ENCODE measurements at places on chromosomes 7 and 10. TPM values are rescaled to one million over a fixed set of nuclear protein-coding genes. Genes with fewer than 3 reads are reported as not detected.

The CUEDC2 gene
- total RNA-seq = 43.4 TPM

The PILRA gene
- total RNA-seq = not detected

The SH2D4B gene
- total RNA-seq = 0.10 TPM

The CASP2 gene
- 15.1 TPM for total RNA-seq

The SH2B2 gene
- 1.7 TPM for total RNA-seq

The PPP1R17 gene
- not detected for total RNA-seq

The OR2A1 gene
- 0.20 TPM for total RNA-seq

The TAS2R41 gene
- total RNA-seq = not detected

The MMRN2 gene
- 0.60 TPM for total RNA-seq

GRCh38 chr10:12501841-12502525 lies 152.6 kb downstream of the CAMK1D start:
- DNase-seq = no peak

DNA sequence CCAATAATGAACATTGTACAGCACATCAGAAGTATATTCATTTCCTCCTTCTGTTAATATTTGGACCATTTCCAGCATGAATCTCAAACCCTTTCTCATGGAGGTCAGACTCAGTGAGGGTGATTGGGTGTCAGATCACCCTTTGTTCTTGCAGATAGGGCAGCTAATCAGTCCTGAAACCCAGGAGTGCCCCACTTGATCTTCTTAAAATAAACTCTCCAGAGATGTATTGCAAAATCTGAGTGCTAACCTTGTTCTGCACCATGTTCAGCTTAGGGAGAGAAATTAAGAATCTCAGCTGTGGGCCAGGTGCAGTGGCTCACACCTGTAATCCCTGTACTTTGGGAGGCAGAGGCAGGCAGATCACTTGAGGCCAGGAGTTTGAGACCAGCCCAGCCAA lies 869.4 kb downstream of the TYW1 start:
- DNase-seq = no peak

DNA sequence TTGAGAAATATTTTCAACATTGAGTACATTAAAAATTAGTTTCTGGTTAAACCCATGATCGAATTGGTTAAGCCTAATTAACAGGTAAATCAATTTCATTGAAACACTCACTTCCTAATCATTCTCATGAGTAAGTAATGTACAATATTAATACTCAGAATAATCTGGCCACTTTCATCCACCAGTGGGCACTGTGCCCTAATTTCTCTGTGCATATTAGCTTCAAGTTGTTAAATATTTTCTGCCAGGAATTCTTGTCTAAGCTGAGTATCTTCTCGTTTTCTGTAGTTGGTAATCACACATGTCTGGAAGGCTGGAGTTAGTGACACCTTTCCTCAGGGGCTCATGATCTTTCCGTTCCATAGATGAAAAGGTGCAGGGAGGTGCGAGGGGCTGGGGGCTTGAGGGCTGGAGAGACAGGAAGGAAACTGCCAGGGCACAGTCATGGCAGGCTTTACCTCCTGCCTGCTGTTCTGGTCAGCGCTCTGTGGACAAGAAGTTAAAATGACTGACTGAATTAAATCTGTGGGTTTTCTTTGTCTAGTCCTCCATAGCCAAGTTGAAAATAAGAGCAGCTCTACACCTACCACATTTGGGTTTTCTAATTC lies 71.9 kb downstream of the WIPF3 start:
- peak; percentile 55 for DNase-seq

- no peak for DNase-seq
Measured at GRCh38 chr7:37287131-37287855, 161.4 kb downstream of the ELMO1 start.

DNA sequence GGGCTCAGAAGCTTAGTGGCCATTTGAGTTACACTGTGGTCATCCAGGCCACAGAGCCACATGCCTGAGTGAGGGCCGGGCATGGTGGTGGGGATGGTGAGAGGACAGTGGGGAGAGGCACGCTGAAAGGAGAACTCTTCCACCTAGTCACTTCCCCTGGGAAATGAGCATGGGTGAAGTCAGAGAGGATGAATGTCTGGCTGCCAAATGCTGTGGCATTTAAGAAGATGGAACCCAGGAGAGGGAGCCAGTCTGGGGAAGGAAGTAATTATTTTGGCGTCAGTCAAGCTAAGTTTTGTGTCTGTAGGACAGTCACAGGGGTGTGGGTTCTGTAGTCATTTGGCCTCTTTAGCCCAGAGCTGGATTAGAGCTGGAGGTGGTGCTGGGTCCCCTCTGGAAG lies 86.0 kb upstream of the PODXL start:
- DNase-seq = peak; percentile 75

DNA sequence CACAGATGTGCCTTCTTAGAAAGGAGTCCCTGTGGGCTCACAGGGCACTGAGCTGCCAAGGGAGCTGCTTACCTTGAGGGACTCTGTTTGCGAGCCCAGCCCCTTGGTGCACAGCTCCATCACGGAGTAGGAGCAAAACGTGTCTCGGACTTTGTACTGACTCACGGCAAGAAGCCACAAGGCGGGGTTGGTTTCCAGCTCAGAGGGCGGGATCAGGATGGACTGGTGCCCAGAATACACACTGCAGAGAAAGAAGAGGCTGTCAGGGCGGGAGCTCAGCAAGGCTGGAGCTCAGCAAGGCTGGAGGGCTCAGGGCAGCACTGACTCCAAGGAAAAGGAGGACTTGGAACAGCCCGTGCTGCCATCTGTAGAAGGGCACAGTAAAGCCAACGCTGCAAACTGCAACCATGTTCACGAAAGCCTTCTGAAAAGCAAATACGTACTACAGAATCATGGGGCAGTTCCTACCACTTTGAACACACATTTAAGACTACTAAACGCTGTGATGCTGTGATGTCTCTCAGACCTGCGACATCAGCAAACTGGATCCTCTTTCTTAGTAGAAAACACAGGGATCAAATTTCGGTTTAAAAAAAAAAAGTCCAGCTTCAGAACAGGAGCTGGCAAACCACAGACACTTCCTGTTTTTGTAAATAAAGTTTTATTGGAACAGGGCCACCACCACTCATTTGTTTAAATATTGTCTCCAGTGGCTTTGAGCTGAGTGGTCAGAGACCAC lies 194.3 kb downstream of the ZMYND11 start:
- DNase-seq = peak; percentile 93

DNA sequence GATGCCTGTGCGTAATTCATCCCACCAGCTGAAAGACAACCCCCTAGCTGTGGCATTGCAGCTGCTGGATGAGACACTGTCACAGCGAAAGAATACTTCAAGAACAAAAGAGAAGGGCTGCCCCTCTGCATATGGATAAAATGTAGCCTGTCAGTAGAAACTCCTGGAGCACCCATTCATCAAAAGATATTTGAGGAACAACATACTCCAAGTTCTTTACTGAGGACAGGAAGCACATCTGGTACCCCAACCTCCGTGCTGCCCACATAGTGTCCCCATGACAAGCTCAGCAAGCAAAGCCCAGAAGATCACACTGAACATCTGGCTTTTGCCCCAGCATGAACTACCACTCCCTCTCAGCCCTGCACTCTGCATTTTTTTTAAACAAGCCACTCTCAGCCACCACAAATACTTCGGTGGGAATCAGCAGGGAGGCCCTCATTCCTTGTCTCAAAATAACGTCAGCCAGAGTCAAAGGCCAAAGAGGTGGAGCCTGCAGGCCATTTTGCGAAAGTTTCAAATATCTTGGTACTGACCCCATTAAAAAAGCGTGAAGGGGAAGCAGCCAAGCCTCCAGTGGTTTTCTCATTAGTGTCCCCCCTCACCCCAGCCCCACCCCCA lies 1.7 kb downstream of the CREB3L2 start:
- DNase-seq = peak; percentile 94

GRCh38 chr7:85328456-85328998 lies 141.7 kb upstream of the SEMA3D start:
- DNase-seq = no peak

DNA sequence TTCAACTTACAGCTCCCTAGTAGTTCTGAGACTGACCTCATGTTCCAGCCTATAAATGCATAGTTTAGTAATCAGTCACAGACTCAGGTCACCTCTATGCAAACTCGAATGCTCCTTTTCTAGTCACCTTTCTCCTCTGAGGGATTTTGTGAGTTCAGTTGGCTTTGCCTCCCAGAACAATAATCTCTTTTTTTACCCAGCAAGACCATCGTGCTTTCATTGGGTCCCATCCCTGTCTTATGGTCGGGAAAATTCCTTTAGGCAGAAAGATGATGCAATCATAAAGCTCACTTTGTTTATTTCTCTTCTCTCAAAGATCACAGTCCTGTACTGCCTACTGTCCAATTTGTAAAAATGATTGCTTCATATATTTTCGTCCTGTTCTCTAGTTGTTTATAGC lies 38.4 kb downstream of the TWIST1 start:
- DNase-seq = peak; percentile 71

DNA sequence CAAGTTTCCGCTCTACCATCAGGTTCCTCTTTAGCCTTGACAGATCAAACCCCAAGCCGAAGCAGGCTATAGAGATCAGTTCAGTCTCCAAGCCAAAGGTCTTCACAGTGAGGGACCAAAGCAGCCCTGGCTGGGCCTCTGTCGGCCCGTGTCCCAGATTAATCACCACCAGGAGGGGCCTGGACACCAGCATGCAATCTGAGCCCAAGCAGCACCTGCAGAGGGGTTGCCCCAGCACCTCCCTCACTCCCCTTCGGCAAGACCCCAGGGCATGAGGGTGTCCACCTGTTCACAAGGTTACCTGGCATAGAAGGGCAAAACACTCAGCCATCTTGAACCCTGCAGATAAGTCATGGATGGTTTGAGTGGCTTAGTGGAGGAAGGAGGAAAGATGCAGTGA lies 36.0 kb downstream of the FBXW4 start:
- DNase-seq = no peak

- DNase-seq = no peak
Measured at GRCh38 chr10:103917302-103918052, 507 bp downstream of the STN1 start.

DNA sequence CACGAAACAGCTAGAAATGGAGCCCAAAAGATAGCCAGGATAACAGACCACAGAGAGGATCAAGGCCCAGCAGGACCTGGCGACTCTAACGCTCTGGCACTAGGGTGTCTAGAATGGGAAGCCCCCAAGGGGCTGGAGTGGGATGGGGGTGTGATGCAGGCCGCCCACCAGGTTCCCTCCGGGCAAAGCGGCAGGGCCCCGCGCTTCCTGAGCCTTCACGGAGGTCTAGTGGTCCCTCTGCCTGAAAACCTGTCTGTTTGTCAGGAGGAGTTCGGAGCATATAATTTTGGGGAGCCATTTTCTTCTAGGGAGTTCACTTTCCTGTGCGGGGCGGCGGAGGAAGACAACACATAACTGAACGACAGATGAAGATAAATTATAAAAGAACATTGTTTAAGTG lies 48.2 kb upstream of the FXYD4 start:
- no peak for DNase-seq

GRCh38 chr10:69787681-69788080 lies 14.0 kb upstream of the COL13A1 start:
- DNase-seq = no peak

DNA sequence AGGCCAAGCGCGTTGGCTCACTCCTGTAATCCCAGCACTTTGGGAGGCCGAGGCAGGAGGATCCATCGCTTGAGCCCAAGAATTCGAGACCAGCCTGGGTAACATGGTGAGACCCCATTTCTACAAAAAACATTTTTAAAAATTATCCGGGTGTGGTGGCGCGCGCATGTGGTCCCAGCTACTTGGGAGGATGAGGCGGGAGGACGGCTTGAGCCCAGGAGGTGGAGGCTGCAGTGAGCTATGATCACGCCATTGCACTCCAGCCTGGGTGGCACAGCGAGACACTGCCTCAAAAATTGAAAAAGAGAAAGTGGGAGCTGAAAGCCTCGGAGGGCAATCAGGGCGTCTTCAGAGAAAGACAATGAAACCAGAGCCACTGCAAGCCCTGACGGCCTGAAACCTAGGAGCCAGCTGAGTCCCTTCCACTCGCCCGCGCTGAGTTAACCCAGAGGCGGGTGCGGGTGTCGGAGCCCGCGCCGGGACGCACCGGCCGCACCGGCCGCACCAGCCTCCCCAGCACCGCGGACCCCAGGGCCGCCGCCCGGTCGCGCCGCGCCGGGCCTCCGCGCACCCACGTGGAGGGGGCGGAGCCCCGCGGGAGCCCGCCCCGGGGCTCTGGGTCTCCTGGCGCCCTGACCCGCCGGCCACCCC lies 22.4 kb downstream of the ZFAND2A start:
- DNase-seq = no peak

- no peak for DNase-seq
Measured at GRCh38 chr7:150989456-150989855, 1.4 kb upstream of the NOS3 start.

GRCh38 chr7:123635551-123636359 lies 19.9 kb upstream of the LMOD2 start:
- peak; percentile 54 for DNase-seq

DNA sequence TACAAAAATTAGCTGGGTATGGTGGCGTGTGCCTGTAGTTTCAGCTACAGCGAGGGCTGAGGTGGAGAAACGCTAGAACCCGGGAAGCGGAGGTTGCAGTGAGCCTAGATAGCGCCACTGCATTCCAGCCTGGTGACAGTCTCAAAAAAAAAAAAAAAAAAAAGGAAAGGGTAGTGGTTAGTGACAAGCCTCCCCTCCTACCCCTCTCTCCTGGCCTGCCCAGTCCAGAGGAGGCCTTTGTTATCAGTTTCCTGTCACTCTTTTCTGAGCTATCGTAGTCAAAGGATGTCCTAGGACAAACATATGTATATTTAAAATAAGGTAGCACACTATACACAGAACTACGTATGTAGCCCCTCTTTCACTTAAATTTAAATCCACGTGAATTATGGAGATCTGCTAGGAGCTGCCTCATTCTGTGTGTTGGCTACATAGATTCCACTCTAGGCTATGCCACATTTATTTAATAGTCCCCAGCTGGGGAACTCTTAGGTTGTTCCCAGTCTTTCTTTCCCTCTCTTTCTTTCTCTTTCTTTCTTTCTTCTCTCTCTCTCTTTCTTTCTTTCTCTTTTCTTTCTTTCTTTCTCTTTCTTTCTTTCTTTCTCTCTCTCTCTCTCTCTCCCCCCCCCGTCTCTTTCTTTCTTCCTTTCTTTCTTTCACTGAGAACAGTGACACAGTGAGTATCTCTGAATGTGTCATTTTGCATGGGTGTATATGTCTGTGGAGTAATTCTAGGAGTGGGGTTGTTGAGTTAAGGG lies 3.9 kb downstream of the TSPAN15 start:
- no peak for DNase-seq

DNA sequence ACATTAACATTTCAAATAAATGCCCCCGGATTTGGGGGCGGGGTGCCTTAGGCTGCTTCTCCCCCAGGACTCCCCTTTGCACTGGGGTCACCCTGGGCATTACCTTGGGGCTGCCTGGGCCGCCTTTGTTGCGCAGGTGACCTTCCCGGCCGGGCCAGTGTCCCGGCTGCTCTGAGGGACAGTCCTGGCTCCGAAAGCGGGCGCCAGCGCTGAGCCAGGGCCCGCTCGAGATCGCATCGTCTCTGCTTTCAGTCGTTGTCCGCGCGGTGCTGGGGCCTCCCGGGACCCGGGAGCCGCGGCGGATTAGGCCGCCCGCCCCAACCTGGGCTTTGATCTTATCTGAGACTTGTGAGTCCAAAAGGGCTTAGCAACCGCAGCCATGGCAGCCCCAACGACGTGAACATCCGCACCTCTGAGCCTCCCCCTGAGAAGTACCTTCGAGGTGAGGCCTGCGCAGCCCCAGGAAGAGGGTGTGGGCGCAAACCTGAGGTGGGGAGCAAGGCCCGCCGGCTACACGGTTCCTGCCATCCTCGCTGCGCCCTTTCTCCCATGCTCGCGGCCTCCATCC lies 14.8 kb upstream of the WAPL start:
- no peak for DNase-seq

- DNase-seq = peak; percentile 39
Measured at GRCh38 chr7:121294448-121294992, 34.3 kb upstream of the WNT16 start.
